Stimulated activated CD8-positive, alpha-beta memory T cell treated with anti-CD3 and anti-CD28 coated beads, Interleukin-15, amount 100 ng/mL, for 1 hour (primary cell): ENCODE measurements at places on chromosomes 3 and 15.

DNA sequence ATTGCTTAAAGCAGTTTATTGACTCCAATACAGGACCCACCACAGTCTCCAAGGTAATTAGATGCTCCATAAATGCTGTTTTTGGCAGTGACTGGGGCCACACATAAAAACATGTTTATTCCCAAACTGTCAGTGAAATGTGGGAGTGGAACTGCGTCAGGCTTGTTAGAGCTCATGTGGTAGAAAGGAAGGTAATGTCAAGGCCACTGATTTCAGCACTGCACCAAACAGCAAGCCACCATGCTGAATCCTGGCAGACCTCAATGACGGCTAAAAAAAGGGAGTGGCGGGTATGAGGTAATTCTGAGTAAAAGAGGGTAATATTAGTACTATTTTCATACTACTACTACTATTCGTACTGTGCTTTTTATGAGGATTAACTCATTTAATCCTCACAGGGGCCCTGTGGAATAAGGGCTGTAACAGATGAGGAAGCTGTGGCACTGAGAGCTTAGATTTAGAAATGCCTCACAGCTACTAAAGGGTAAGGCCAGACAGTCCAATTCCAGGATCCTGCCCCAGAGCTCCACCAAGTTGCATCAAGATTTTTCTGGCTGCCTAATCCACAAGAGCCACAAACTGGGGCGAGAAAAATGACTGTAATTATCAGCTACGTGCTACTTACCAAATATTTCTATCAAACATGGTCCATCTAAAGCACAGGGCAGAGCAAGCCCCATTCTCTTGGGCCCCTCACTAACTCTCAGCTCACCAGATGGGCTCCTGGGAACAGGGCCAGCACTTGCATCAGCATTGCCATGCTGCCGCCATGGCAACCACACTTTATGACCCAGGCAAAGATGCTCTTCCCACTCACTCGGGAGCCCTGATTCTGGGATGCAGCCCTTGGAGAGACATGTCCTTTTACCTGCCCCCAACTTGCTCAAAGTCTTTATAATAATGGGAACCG lies 83.6 kb upstream of the SPATA12 start:
- DNase-seq: no peak

DNA sequence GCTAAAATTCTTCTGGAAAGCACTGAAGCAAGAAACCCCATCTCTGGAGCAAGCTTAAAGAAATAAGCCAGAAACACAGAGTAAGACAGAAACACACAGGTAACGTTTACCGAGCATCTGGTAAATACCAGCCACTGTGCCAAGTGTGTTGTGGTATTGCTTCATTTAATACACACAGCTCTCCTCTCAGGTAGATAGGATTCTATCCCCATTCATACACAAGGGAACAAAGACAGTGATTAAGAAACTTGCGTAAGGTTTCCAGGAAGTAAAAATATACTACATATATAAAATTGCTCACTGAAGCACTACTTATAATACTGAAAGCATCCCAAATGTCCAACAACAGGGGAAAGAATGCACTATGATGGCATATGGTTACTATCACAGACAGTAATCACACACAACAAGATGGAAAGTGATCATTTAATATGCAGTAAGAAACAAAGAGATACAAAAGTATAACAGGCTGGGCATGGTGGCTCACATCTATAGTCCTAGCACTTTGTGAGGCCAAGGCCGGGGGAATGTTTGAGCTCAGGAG lies 27.5 kb downstream of the TAMM41 start:
- no peak for DNase-seq

DNA sequence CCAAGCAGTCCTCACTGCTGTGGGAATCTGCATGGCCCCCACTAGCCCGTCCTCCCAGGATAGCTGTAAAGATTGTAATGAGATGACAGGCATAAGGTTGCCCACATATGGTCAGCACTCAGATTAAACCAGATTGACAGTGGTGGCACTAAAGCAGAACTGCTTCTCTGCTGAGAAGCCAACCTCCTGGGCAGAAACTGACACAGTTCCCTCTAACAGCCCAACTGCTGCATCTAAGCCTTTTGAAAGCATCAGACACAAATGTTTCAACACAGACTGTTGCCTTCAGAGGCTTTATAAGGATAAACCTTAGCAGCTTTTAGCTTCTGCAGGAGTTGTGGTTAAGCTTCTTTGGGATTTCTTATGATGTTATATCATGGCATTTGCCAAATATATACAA lies 13.0 kb downstream of the DCLK3 start:
- no peak for DNase-seq

GRCh38 chr3:12967606-12968351 lies 105.5 kb downstream of the IQSEC1 start:
- peak; percentile 69 for DNase-seq

GRCh38 chr15:74317820-74318375 lies 49.5 kb downstream of the CYP11A1 start:
- no peak for DNase-seq

- no peak for DNase-seq
Measured at GRCh38 chr15:41203395-41203794, 27.2 kb downstream of the EXD1 start.
